Renal pelvis (tissue), 12 donors: ENCODE measurements at places on chromosomes 7 and 10. TPM values are rescaled to one million over a fixed set of nuclear protein-coding genes. Genes with fewer than 3 reads are reported as not detected.

DNA sequence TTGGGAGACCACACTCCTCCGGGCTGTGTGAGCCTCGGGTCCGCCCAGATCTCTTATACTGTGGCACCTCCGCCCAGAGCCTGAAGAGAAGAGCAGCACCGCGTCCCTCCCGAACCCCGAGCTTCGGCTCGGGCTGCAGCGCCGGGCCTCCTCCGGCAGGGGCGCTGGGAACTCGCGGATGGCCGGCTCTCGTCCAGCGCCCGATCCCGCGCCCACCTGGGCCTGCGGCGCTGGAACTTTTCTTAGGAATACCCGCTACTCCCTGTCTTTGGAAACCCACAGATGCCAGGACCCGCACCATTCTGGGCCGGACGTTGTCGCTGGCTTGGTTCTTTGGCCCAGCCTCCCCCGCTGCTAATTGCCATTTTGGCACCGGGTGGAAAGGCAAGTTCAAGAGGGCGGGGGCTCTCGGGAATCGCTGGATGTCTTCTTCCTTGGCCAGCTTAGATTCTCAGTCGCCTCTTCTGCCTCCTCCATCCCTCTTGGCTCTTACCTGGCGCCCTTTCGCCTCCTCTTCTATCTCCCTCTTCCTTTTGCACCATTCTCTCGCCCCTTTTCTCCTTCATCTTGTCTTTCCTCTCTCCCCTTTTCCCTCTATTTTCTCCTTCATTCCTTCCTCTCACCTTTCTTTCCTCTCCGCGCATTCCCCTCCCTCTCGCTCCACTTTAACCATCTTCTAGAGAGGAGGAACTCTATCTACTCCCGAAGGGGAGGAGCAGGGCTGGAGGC, 2.1 kb upstream of the SORCS3 start:
- no peak for DNase-seq

WEE2 gene
- 0.30 TPM for polyA plus RNA-seq

RTKN2 gene
- polyA plus RNA-seq: 12.3 TPM

TUBAL3 gene
- polyA plus RNA-seq: 0.40 TPM

- DNase-seq: no peak
Measured at GRCh38 chr7:25262586-25262985, 34.3 kb upstream of the NPVF start.

SEMA3D gene
- 47.6 TPM for polyA plus RNA-seq

FUOM gene
- 24.3 TPM for polyA plus RNA-seq

GRCh38 chr10:69614130-69614529, 15.9 kb upstream of the FAM241B start:
- DNase-seq: no peak

- no peak for DNase-seq
Measured at GRCh38 chr10:2782950-2783349, 284.4 kb upstream of the PFKP start.

LRRC18 gene
- not detected for polyA plus RNA-seq

PDK4 gene
- polyA plus RNA-seq: 17.8 TPM

PNLIP gene
- polyA plus RNA-seq: not detected

NSMCE4A gene
- 83.5 TPM for polyA plus RNA-seq

SLC18A3 gene
- polyA plus RNA-seq: not detected

DNA sequence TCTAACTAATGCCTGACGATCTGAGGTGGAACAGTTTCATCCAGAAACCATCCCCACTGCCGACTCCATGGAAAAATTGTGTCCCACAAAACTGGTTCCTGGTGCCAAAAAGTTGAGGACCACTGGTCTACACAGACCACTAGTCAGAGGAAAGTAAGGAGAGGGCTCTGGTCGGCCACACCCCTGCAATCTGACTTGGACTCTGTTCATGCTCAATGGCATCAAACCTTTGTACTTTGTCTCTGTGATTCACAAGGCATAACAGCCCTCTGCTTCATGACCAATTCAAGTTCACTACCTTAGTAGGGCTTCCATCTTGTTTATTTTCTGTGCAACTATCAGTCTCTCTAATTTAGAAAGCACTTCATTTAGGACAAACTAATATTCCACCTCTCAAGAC, 1.8 kb downstream of the TUBAL3 start:
- DNase-seq: no peak

PDE6C gene
- 1.7 TPM for polyA plus RNA-seq

SPDYE5 gene
- polyA plus RNA-seq: 5.7 TPM

DNA sequence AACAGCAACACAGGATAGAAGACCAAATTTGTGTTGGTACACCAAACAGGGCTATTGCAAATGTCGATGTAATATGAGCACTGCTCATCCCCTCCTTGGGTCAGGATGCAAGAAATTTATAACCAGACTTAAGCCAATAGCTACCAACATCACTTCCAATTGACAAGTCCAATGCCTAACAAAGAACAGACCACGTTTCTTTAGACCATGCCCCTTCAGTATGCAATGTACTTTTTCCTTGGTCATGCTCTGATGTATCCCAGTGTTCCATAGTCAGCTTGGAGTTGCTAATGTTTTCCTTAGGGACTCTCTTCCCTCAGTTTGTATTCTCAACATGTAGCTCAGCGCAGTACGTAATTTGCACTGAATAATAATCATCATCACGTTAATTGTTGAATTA, 7.8 kb downstream of the CACNA2D1 start:
- DNase-seq: no peak

- no peak for DNase-seq
Measured at GRCh38 chr10:35394411-35394851, 58.1 kb downstream of the CCNY start.

DNA sequence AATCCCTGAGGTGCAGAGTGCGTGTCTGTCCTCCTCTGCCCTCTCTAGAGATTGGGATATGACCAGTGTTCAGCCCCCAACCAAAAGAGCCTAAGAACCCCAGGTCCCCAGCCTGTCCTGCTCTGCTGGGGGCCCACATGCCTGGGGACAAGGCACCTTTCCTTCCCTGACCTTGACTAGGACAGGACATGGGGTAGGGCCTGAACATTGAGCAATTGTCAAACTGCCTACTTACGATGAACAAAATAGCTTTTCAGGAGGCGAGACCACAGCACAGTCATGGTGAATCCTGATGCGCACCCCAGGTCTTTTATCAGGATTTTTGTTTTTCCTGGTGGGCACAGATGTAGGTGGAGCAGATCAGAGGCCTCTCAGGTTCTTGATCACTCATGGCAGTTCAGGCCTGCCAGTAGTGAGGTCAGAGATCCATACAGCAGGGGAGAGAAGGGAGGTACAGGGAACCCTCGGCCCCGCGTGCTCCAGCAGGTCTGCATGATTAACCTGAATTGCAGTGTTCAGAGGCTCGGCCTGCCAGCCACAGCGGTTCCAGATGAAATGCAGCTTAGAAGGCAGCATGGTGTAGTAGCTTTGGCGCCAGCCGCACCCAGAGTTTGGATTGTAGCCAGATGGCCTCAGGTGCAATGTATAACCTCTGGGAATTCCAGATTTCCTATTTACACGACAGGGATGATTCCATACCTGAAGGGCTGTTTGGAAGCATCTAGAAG, 191.3 kb downstream of the CUX1 start:
- no peak for DNase-seq

GRCh38 chr10:104809288-104810090, 168.4 kb downstream of the SORCS3 start:
- DNase-seq: peak; percentile 28

DNA sequence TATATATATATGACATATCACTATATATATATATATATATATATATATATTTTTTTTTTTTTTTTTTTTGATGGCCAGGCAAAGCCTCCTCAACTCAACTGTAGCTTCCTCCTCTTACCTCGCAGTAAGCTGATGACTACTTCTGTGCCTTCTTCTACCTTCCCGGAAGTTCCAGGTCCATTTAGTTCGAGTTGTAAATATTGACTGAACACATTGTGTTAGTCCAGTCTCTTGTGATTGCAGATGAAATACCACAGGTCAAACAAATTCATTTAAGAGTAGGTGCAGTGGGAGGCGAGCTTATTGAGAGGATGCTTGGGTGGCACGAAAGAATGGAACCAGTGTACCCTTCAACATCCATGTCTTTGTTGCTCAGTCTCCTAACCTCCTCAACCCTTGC, 144.6 kb downstream of the ST7 start:
- DNase-seq: no peak

- DNase-seq: no peak
Measured at GRCh38 chr7:35588647-35589046, 106.3 kb downstream of the HERPUD2 start.

DNA sequence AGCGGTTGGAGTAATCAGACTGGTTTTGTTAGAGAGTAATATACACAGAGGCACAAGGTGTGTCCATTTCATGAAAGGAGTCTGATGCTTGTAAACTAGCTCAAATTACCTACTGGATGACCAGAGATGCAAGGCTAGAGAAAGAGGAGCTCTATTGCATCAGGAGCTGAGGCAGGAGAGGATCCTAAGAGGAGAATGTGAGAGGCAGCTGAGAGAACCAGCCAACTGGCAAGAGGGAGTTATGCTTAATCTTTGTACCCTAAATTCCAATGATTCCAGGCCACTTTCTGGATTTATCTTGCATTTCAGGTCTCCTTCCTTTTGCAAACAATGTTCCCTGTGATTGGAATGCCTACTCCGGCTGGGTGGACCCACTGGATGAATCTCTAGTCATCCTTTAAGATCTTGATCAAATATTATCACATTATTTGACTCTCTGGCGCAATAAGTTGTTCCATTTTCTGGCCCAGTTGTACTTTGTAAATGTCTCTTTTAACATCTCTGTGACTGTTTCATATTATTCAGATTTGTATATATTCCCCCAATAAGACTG, 57.5 kb upstream of the PTPN12 start:
- no peak for DNase-seq

DNA sequence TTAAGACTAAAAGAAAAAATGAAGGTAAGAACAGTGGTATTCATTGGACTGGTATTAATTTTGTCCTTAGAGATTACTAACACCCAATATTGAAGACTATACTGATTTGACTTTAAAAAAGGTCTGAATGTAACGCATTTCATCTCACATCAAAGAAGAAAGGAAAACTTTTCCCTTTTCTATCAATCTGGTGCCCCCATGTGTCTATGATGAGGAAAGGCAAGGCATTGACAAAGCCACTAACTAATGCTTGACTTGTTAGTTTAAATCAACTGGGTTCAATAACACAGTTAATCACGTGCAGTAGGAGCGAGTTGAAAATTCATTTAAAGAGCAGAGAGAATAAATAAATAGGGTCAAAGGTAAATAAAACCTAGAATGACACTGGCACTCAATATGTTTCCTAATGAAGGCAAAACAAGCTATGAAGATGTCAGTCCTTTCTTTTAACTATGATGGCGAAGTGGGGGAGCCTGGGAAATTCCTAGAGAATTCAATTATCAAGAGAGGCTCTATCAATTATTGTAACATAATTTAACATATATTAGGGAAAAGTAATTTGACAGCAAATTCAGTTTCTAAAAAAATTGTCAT, 180.9 kb downstream of the ANK3 start:
- peak; percentile 24 for DNase-seq

DNA sequence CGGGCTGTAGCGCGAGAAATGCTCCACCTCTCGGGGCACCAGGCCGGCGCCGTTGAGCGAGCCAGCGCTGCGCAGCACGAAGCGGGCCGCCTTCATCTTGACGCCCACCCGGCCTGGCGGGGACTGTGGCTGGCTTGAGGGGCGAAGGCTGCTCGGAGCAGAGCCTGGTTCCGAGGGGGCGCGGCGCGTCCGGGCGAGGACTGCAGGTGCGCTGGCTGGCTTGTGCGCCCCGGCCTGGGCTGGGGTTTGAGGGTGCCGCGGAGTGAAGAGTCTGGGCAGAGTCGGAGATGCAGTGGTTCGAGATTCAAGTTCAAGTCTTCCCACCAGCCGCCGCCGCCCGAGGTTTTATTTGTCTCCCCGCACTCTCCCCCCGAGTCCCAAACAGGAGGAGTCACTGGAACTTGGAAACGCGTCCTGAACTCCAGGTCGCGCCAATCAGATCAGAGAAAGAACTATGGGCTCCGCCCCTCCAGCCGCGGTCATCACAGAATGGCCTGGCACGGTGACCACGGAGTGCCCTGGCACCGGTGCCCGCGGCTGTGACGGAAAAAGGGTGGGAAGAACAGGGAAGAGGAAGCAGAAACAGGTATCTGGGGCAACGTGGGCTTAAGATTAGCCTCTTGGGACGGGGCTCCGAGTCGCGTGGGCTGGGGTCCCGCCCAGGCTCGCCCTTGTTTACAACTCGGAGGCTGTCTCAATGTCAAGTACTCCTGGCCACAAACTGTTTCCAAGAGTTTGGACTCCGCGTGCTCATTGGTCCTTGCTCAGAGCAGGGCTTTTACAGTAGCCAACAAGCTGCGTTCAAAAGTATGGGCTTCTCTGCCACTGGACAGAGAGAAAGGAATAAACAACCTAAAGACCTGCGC, at the start of gene PDK4:
TSS of gene PDK4 (minus strand) at position 319 of the 866 bp plus-strand sequence. CDS start at position 96, 223 bp downstream.
- DNase-seq: peak; percentile 83

DNA sequence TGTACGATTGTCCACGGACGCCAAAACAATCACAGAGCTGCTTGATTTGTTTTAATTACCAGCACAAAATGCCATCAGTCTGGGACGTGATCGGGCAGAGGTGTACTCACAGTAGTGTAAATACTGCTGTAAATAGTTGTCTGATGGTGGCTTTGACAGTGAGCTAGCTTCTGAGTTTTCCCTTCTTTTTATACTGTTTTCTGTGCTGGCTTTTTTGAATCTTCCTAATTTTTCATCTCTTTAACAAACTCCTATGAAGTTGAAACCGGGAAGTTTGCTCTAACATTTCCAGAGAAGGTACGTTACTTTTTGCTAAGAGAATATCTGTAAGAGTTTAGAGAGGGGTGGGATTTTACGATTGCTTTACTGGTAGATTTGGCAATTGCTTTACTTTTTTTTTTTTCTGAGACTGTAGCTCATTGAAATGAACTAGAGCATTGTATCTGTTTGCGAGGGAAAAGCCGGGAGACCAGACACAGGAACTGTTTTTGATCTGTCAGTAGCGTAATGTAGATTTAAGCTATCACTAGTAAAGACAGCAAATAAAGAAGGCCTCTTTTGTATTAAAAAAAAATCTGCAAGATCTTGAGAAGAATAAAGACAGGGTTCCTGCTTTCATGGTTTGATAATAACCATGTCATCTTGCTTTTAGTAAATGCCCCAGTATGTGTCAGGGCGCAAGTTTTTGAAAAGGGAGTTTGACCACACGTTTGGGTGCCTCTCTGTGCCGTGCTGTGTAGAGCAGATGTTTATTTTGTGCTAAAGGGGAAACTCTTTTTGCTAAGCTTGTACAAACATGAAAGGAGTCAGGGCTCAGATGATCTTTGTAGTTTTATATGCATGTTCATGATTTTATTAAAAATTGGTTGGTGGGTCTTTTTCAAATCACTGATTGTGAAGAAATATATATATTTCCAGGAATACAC, 712 bp downstream of the FOXP2 start:
- DNase-seq: no peak

TYSND1 gene
- polyA plus RNA-seq: 16.7 TPM

SEPTIN14 gene
- polyA plus RNA-seq: 0.19 TPM

HECTD2 gene
- polyA plus RNA-seq: 27.5 TPM

DNA sequence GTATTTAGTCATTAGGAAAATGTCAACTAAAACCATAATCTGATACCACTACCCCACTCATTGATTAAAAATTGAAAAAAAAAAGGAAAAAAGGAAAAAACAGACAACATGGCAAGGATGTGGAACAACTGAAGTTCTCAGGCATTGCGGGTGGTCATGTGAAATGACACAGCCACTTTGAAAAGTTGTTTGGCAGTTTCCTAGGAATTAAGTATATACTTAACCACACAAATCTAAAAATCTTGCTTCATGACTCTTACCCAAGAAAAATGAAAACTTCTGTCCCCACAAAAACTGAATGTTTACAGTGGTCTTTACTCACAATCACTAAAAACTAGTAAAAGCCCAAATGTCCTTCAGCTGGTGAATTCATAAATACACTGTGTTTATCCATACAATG, 254.5 kb downstream of the AHR start:
- no peak for DNase-seq

- DNase-seq: no peak
Measured at GRCh38 chr10:3425716-3426115, 253.1 kb upstream of the PITRM1 start.

ANAPC16 gene
- 180 TPM for polyA plus RNA-seq
